ENCODE measurements at places on chromosomes 3 and 15. TPM values are rescaled to one million over a fixed set of nuclear protein-coding genes. Genes with fewer than 3 reads are reported as not detected.

- no peak for DNase-seq
Observed at GRCh38 chr3:181998828-181999227, 287.1 kb downstream of the SOX2 start.

GRCh38 chr3:53156368-53156834, 4.6 kb upstream of the PRKCD start:
- no peak for DNase-seq

DNA sequence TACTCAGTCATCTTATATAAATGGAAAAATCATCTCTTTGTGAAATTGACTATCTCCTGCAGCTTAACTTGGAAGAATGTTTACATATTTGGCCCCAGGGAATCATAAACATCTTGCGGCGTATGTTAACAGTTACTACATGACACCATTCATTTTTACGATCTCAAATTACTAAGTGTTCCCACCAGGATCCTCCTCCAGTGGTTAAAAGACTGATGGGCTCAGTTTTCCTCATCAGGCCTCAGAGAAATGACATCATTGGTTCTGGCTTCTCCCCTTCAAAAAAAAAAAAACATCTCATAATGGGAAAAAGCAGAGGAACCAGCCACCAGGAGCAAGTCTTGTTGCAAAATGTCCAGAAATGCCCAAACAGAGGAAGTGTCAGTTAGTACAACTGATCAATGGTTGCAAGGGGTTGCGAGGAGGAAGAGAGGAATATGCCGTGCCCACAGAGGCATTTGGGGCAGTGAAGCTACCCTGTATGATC, 70.5 kb upstream of the LIPC start:
- DNase-seq, result no peak

- DNase-seq, result no peak
Observed at GRCh38 chr3:194306109-194306686, 44.9 kb downstream of the CPN2 start.

GRCh38 chr3:150703299-150703755, 393 bp downstream of the ERICH6 start:
- peak; percentile 76 for DNase-seq

DNA sequence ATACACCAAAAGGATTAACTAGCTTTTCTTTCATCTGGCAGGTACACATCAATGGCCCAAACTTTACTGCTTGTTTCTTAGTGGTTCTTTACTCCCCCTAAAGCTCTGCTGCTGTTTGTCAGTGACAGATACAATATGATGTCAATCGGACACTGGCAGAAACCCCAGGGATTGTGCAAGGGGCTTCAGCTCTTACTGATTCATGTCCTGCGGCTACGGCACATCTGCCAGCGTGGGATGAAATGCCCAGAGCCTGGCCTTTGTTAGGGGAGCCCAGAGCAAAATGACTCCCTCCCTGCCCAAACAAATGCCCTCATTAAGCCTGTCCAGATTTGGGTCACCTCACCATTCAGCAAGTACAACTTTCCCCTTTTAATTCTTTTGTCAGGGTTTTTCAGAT, 28.3 kb downstream of the SRP14 start:
- no peak for DNase-seq

The SOX14 gene
- not detected for total RNA-seq

The NEK10 gene
- 3.5 TPM for total RNA-seq

The RGMA gene
- total RNA-seq, result 50.3 TPM

All from aorta (tissue), 5 donors.